ENCODE measurements at places on chromosomes 1 and 21.

DNA sequence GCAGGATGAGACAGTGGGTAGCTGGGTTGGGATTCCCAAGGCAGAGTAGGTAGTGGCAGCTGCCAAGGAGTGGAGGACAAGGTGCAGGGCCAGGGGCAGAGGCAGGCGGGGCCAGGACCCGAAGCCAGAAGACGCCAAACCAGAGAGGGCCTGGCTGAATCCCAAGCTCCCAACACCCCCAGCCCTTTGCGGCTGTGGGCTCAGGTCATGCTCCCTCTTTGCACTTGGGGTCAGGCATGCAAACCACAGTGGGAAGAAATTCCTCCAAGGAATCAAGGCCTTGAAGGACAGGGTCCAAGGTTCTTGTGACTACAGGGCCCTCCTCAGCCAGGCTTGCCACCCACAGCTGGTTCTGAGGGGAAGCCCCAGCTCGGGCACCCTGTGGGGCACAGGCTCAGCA is 6.2 kb downstream of the C1orf210 start:
- no peak for DNase-seq

DNA sequence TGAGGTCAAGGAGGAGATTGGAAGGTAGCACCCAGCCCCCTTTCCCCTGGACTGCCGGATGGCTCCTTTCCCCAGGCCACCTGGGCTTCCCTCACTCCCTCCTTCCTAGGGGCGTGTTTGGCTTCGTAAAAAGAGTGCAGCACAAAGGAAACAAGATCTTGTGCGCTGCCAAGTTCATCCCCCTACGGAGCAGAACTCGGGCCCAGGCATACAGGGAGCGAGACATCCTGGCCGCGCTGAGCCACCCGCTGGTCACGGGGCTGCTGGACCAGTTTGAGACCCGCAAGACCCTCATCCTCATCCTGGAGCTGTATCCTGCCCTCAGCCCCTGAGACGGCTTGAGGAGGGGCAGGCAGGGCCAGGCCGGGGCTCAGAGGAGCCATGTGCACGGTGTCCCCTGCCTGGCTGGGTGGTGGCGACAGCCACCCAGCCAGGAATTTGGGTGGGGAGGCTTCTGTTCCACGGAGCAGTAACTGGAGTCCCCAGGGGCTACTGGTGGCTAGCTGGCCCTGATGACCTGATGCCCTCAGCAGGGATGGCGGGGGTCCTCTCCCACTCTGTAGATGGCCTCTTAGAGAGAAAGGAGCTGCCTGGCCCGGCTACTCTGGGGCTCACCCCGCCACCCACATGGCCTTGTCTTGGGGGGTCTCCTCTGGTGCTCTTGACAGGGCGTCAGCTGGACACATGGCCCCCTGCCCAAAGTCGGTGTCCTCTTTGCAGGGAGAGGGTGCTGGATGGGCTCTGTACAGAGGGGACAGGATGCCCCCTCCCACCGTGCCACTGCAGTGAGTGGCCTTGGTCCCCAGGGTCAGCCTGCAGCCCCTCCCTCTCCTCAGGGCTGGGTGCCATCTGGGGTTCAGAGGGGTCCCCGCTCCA is 39.5 kb downstream of the TRIM11 start:
- no peak for DNase-seq

DNA sequence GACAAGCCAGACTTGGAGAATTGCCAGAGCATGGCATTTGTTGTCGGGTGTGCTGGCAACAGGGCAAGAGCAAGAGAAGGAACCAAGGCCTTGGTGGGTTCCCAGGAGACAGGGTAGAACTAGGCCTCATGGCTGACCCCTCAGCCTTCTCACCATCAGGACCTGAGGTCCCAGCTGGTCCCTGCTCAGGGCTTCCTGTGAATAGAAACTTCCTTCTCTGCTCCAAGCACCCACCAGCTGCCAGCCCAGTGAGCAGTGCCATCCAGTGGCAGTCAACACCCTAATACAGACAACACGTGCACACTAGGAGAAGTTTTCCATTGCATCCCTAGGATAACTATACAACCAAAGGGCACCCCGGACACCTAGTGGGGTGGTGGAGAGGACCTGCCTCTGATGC is 22.8 kb downstream of the S100A6 start:
- no peak for DNase-seq

- DNase-seq, result no peak
Observed at GRCh38 chr21:34910396-34910795, 138.7 kb downstream of the RUNX1 start.
